ENCODE measurements at places on chromosomes 16 and 17.

DNA sequence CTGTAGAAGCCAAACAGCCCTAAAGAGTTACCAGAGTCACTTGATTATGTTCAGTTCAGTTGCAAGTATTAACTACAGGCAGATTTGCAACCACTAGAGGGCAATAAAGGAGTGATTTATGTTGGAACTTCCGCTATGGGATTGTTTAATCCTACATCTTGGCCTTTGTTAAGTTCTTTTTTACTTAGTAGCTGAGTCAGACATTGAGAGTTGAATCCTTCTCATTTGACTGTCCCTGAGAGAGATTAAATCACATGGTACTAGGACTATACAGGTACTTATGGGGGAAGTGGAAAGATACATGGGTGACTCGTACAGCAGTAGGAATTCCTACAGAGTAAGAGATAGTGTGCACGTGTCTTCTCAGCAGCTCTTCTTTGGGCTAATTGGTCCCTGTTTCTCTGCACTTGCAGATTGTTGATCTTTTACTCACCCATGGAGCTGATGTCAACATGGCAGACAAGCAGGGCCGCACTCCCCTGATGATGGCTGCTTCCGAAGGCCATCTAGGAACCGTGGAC, 40.3 kb downstream of the CYB561 start:
- DNase-seq, result no peak

- DNase-seq, result no peak
Observed at GRCh38 chr17:72426321-72426720, 305.5 kb downstream of the SOX9 start.

GRCh38 chr17:17322516-17323510, 19.6 kb downstream of the NT5M start:
- DNase-seq, result no peak

DNA sequence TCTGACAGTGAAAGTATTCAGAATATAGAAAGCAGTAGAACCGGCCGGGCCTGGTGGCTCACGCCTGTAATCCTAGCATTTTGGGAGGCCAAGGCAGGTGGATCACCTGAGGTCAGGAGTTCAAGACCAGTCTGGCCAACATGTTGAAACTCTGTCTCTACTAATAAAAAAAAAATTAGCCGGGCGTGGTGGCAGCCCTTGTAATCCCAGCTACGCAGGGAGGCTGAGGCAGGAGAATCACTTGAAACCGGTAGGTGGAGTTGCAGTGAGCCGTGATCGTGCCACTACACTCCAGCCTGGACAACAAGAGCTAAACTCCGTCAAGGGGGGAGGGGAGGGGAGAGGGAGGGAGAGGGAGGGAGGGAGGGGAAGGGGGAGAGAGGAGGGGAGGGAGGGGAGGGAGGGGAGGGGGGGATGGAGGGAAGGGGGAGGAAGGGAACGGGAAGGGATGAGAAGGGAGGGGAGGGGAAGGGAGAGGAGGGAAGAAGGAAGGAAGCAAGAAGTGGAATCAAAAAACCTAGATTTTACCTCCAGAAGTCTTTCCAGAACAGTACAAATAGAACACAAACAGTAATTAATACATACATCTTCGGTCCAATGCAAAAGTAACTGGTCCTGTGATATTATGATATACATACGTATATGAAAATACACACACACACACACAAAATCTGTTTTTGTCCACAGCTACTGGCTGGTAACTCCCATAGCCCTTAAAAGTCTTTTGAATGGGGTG, 10.9 kb upstream of the NT5C start:
- DNase-seq, result no peak

DNA sequence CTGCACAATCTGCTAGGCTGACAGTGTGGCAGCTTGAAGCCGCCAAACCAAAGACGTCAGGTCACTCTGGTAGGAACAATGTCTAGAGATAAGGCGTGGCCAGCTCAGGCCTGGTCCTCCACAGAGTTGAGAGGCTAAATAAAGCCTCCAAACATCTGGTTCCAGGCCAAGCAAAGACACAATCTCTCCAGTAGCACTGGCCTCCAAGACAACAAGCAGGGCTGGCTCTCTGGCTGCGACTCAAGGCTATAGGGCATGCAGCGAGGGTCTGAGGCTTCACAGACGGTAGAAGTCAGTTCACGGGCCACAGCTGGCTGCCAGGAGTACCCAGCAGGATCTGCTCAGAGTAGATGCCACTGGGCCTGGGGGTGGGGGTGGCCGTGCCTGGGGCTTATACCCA, 75.6 kb downstream of the ABR start:
- DNase-seq, result no peak

DNA sequence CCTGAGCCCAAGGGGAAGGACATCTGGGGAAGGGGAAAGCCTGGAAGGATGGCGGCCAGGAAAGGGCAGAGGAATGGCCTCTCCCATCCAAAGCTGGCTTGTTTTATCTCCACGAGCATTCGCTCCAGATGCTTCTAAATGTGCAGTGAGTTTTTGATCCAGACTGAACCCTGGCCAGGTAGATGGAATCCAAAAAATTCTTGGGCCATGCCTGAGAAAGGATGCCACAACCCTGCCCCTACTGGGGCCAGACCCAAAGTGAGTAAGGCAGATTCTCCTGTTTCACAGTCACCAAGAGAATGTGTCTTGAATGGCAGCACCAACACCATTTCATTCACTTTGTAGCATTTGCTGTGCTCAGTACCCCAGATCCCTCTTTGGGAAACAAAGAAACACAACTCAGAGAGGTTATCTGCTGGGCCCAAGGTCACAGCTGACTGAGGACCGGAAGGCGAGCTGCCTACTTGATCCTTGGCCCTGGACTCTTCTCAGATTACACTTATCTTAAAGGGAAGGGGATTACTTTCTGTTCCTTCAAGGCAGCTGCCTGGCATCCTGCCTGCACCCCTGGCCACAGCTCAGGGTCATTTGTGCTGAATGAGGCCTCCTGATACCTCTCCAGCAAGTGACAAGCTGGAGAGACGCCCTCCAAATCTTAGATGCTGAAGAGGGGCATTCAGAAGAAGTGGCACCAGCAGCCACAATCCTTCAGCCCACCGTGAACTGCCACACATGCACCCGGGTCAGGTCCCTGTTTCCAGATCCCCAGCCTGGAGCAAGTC, 3.6 kb downstream of the LRRC75A start:
- DNase-seq, result no peak

- DNase-seq, result no peak
Observed at GRCh38 chr16:4604401-4604800, 10.3 kb downstream of the UBALD1 start.

GRCh38 chr16:88983771-88984687, 7.0 kb upstream of the CBFA2T3 start:
- DNase-seq, result no peak

DNA sequence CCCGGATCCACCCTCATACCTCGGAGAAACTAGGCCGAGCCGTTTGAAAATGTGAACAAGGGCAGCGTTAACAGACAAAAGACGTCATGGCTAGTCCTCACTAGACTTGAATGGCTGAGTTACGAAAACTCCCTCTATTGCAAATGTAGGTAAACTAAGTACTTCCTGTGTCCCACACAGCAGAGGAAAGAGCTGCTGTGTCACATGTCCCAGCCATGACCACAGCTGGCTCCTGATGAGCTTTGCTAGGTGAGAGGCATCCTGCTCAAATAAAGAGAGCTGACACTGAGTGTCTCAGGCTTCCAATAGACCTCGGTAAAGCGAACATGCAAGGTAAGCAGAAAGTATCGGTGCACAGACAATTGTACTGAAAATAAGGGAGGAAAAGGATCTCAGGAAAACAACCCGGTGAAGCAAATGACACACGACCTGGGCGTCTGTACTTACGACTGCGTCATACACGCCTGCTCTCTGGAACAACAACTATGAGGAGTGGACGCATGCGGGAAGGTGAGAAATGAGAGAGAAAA, 26.0 kb downstream of the TMEM204 start:
- DNase-seq, result no peak

Measured in activated CD8-positive, alpha-beta memory T cell treated with anti-CD3 and anti-CD28 coated beads for 48 hours (primary cell).